ENCODE measurements at places on chromosomes 7 and 10. TPM values are rescaled to one million over a fixed set of nuclear protein-coding genes. Genes with fewer than 3 reads are reported as not detected.

Gene MSMB
- not detected for total RNA-seq

Gene SH2D4B
- total RNA-seq, result under 0.01 TPM

Gene DGKI
- 1.0 TPM for total RNA-seq

Gene PFKP
- 12.5 TPM for total RNA-seq

Gene SLC16A9
- 3.1 TPM for total RNA-seq

Gene FAM171A1
- 11.0 TPM for total RNA-seq

Gene KCNH2
- 7.3 TPM for total RNA-seq

Gene PRTFDC1
- 6.8 TPM for total RNA-seq

Gene LRRD1
- 0.52 TPM for total RNA-seq

Gene CLEC2L
- 0.52 TPM for total RNA-seq

Gene HECW1
- not detected for total RNA-seq

Gene VAX1
- total RNA-seq, result not detected

Gene GPR26
- not detected for total RNA-seq

Gene TCAF2
- 2.1 TPM for total RNA-seq

Gene ABCB4
- total RNA-seq, result under 0.01 TPM

Gene C7orf57
- not detected for total RNA-seq

Gene ENTPD1
- 8.9 TPM for total RNA-seq

Gene CPN1
- total RNA-seq, result not detected

Gene HYAL4
- under 0.01 TPM for total RNA-seq

Gene PRLHR
- not detected for total RNA-seq

Gene ABCA13
- total RNA-seq, result 0.52 TPM

Gene SFRP5
- 1.6 TPM for total RNA-seq

Gene RAMP3
- total RNA-seq, result 5.7 TPM

Gene FBXL13
- total RNA-seq, result 3.7 TPM

Gene ST8SIA6
- total RNA-seq, result 0.52 TPM

Gene SLC26A3
- not detected for total RNA-seq

Gene LFNG
- 23.0 TPM for total RNA-seq

Gene SPDYE11
- total RNA-seq, result not detected

Gene NRCAM
- 13.6 TPM for total RNA-seq

Gene CPA4
- total RNA-seq, result 2.1 TPM

Gene PNLIPRP3
- under 0.01 TPM for total RNA-seq

Gene RBP4
- total RNA-seq, result 12.5 TPM

Gene ZNF488
- 1.6 TPM for total RNA-seq

Gene MMP21
- total RNA-seq, result under 0.01 TPM

Gene AKR1C4
- not detected for total RNA-seq

Gene STEAP4
- 3.7 TPM for total RNA-seq

Gene SPOCK2
- 2.6 TPM for total RNA-seq

Gene HIF1AN
- total RNA-seq, result 19.3 TPM

Gene C1QL3
- not detected for total RNA-seq

Gene CNTNAP2
- 14.1 TPM for total RNA-seq

Gene BLNK
- total RNA-seq, result 1.6 TPM

Gene POLR2J
- 19.8 TPM for total RNA-seq

Gene LIPF
- not detected for total RNA-seq

Gene CEP55
- 4.7 TPM for total RNA-seq

Gene PPIF
- 9.9 TPM for total RNA-seq

Gene WAC
- 78.3 TPM for total RNA-seq

Gene VOPP1
- total RNA-seq, result 23.5 TPM

Gene PTPRZ1
- total RNA-seq, result 4.7 TPM

Gene TMEM270
- total RNA-seq, result not detected

Gene KCND2
- total RNA-seq, result 2.6 TPM

Gene H2BK1
- total RNA-seq, result not detected

Gene C10orf62
- under 0.01 TPM for total RNA-seq
